SW 1271 (cell line): ENCODE measurements at places on chromosomes 12 and 14.

GRCh38 chr14:104112113-104112505, 26.3 kb upstream of the KIF26A start:
- DNase-seq = no peak

- DNase-seq = no peak
Measured at GRCh38 chr12:25976289-25976688, 17.8 kb downstream of the RASSF8 start.

DNA sequence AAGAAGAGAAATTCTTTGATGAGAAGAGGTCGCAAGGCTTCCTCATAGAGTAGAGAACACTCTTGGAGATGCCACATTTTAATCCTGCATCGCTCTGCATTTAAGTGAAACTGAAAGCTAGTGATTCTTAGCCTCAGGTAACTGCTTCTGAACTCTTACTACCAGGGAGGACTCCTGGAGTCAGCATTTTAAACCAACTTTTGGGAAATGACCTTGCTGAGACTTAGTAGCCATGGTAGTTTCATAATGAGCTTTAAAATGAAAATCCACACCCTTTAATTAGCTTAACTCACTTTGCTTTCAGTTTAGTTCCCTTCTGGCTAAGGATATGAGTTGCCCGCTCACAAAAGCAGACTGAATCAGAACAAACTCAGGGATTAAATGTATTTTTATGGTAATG, 80.3 kb downstream of the SYNE2 start:
- DNase-seq = no peak

GRCh38 chr12:94498073-94498472, 38.4 kb upstream of the CEP83 start:
- DNase-seq = no peak

DNA sequence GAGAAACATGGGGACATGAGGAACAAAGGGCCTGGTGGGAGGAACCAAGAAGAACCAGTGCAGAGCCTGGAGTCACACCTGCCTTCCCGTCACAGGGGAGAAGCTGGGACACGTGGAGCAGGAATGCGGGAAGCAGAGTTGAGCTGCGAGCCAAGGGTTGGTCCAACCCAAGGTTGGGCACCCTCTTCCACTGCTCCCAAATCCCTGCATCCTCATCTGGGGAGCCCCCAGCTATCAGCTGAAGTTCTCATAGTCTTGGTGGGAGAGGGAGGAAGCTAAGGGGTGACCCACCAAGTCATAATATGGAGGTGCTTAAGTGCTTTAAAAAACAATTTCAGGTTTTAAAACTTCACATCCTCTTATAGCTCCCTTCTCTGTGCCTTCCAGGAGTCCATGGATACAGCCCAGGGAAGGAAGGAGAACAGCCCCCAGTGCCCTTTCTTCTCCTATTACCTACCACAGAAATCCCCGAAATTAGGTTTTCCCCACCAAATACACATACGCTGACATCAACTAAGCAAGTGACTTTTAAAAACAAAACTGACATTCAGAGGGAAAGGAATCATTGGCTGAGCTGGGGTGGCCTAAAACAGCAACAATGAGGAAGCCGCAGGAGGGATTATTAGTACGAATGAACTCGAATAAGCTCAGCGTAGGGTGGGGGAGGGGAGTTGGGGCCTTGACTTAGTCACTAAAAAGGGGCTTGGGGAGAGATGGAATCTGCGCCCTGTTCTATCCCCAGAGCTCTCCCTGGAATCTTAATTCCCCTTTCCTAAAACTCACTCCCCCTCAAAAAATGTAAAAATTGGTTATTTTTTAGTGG, 4.5 kb downstream of the MYL6 start:
- DNase-seq = no peak

DNA sequence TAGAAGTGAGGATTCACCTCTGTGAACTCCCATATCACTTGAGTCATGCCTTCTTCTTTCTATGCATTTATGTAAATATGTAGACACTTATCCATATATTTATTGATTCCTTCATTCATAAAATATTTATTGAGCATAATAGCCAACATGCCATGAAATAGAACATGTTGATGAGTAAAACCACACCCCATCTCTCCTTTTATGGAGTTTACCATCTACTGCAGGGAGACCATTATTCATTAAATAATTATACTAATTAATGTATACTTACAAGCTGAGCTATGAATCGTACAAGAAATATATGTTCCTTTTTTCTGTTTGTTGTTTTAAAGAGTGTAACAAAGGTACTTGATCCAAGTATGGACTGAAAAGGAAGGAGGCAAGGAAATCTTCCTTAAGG, 17.4 kb upstream of the IGF1 start:
- DNase-seq = no peak

GRCh38 chr14:65776193-65776852, 363.8 kb downstream of the FUT8 start:
- no peak for DNase-seq

DNA sequence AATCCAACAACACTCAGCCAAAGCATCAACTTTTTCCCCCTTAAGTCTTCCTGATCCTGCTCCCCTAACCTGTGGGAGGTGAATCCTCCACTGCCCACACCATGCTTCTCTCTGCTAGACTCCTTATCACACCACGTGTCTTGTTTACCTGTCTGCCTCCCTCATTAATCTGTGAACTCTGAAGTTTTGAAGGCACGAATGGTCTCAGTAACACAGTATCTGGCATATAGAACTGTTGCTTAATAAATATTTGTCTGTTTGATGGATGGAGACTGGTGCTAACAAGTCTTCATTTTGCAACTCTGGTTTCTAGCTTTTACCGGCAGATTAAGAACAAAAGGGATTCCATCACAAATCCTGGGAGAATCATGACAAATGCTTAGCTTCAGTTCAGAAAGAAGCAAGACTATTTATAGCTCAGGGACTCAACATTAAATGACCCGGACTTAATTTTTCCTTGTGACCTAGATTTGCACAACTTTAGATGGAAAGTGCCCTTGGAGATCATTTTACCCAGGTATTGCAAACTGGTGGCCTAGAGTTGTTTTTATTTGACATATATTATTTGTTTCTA, 267.4 kb downstream of the APAF1 start:
- no peak for DNase-seq

DNA sequence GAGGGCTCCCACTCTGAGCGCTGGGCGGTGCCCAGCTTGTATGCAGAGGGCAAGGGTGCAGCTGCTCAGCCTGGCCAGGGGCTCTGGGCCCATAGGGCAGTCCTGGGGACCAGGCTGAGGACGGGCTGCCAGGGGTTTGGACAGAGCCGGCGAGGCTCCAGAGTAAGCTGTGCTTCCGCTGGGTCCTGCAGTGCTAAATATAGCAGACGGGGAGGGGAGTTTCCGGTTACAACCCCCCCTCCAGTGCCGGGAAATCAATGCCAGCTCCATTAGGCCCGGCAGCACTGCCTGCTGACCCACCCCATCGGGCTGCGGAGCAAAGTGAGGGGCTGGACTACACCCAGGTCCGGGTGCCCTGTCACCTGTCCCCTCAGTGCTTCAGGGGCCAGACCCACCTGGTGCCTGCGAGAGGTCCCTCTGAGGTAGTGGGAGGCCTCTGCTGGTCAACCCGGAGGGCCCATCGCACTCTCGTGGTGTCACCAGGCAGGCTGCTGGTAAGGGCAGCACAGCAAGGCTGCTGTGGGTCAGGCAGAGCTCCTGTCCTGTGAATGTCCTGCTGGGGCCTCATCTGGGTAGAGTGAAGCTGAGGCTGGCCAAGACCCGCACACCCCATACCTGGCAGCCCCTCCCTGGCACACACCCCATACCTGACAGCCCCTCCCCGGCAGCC, 2.6 kb upstream of the JAG2 start:
- DNase-seq = no peak

- no peak for DNase-seq
Measured at GRCh38 chr14:76153919-76154318, 2.2 kb downstream of the GPATCH2L start.

DNA sequence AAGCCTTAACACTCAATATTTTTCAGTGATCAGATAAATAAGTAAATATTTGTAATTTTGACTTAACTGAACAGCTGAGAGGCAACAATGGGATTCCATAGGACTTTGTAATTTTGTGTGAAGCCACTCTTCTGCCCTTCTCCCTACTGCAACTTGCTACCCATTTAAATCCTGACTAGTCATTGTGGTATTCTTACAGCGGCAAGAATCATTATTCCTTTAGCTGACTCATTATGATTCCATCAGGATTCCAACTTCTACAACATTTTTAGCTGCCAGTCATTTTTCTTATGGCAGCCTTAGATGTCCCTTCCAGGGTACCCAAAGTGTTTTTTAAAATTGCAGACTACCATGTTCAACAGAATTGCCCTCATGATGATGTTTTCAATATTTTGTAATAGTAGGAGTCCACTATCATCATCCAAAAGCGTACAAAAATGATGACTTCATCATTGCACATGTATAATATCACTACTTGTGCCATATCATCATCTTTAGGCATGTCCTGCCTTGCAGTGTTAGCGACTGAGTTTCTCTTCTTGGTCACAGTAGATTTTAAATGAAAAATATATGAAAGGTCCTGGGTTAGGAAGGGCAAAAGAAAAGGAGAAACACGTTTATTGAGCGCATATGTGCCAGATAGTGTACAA, 5.1 kb upstream of the MAGOHB start:
- DNase-seq = peak; percentile 44

GRCh38 chr12:46803517-46803916, 22.3 kb downstream of the SLC38A4 start:
- DNase-seq = no peak

DNA sequence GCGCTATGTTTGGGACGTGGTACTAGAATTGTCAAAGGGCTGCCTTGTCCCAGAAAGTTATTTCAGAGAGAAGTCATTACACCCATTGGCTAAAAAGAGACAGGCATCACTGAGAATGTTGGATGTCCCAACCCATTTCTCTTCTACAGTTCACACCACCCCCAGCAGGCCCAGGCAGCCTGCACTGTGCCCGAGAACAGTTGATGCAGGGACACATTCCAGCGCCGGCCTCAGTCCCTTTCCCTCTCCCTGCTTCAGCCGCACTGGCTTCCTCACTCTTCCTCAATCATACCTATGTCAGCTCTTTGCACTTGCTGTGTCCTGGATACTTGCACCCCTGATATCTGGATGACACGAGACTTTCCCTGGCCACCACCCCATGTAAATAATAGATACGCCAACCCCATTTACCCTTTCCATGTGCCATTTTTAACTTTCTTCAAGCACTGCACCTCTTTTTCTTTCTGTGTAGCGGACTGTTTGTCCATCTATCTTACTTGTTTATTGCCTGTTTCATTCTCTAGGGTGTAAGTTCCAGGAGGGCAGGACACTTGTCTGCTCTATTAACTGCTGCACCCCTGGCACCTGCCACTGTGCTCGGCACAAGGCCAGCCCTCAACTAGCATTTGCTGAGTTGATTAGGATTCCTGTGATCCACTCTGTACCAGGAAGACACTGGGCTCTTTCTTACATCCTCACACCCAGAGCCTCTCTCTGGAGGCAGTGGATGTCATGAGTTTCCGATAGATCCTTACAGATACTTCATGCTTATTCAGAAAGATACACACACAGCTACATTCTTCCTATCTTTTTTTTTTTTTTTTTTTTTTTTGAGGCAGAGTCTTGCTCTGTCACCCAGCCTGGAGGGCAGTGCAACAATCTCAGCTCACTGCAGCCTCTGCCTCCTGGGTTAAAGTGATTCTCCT, 76.6 kb upstream of the CEP83 start:
- DNase-seq = no peak

GRCh38 chr12:89208661-89209096, 143.6 kb downstream of the DUSP6 start:
- DNase-seq = no peak

- DNase-seq = no peak
Measured at GRCh38 chr12:132390287-132391076, 61.1 kb upstream of the GALNT9 start.

- no peak for DNase-seq
Measured at GRCh38 chr12:14779834-14780233, 23.4 kb downstream of the WBP11 start.

- DNase-seq = no peak
Measured at GRCh38 chr12:123054371-123054770, 73.9 kb downstream of the ARL6IP4 start.

DNA sequence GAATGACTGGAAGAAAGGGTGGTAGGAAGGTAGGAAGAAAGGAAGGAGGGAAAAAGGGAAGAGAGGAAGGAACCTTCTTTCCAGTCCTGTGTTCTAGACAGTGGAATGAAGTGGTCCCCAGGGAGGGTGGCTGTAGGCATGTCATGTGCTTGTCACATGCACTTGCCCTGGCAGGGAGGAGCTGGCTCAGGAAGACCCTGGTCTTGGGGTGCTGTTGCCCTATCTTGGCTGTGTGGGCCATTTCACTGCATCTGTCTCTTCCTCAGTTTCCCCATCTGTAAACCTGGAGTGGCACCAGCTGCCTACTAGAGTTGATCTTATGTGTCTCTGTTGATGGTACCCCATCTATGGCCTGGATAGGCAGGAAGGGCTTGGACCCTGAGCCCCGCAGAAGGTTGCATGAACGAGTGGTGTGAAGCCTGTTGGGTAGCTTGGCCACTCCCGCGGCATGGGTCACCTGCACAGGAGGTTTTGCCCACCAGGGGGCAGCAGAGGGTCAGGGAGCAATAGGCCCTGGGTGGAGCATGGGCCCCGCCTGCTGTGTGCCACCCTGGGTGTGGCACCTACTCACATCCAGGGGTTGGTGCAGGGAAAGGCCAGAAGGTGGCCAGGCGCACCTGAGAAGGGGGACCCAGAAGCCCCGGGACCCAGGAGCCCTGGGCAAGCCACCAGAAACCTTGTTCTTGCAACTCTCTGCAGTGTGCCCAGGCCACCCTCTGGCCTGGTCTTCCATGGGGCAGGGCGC, 25.1 kb downstream of the MEG3 start:
- no peak for DNase-seq

DNA sequence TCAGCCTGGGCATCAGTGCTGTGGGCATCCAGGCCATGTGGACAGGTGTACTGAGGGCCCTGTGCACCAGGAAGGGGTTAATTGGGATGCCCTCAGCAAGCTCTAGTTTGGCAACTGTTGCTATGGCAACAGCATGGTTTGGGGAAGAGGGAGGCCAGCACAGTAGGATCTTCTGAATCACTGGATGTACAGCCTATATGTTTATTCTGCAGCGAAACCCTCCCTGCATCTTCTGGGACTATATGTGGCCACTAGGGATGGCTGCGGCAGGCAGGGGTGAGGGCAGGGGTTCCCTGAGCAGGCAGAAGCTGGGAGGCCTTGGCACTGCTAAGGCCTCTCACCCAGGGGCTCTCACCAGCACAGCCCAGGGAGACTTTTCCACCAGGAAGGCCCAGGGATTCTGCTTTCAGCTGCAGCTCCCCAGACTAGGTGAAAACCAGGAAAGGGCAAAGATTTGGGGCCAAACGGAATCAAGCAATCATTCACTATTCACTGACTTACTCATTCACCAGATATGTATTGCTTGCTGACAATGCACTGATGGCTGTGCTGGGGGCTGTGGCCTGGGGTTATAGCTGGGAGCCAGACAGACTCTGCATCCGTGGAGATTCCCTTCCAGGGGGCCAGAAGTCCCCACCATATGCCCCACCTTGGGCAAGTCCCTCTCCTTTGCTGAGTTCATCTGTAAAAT, 42.8 kb downstream of the IRF2BPL start:
- DNase-seq = no peak

- DNase-seq = no peak
Measured at GRCh38 chr12:43880547-43880946, 44.7 kb downstream of the TMEM117 start.

GRCh38 chr12:5094986-5095385, 51.3 kb downstream of the KCNA5 start:
- no peak for DNase-seq

GRCh38 chr14:95513291-95513690, 3.2 kb downstream of the SYNE3 start:
- no peak for DNase-seq

- peak; percentile 8 for DNase-seq
Measured at GRCh38 chr12:96044017-96044942, 8.9 kb upstream of the LTA4H start.

- no peak for DNase-seq
Measured at GRCh38 chr12:66392266-66392915, 90.1 kb downstream of the HELB start.
